ENCODE measurements at places on chromosomes 13 and 19.
A peak's percentile ranks its signal among the peaks of the same experiment; 100 is the strongest.

DNA sequence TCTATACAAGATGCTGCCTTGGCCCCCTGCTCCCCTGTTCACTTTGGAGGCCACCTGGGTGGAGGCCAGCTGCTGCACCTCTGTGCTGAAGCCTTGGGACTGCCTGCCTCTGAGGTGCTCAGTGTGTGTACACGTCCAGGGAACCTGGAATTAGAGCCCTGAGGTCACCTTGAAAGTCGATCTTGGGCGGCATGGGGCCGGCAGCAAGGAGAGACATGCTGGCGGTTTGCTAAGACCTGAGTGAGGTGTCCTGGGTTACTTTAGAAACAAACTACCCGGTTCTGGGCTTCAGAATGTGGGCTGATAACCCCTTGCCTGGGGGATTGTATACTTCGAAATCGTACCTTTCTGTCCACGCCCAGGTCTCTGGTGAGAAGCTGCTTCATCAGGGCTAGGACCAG lies 25.5 kb downstream of the TSSK6 start:
- no peak for DNase-seq

DNA sequence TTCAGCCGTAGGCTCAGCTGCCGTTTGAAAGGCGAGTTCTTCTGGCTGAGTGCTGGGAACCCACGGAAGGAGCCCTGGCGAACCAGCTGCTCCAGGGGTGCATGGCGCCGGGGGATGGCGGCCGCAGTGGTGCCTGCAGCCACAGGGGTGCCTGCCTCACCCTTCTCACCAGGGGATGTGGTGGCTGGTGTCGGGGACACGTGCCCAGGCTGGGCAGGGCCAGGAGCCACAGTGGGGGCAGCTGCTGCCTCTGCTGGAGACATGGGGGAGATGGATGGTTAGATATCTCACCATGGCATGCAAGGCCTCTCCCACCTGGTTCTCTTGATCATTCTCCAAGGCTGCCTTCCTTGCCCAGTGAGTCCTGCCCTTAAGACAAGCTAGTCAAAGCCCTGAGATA lies 17.1 kb downstream of the NUMBL start:
- no peak for DNase-seq

GRCh38 chr13:33992881-33993336 lies 175.0 kb downstream of the RFC3 start:
- DNase-seq, result no peak

DNA sequence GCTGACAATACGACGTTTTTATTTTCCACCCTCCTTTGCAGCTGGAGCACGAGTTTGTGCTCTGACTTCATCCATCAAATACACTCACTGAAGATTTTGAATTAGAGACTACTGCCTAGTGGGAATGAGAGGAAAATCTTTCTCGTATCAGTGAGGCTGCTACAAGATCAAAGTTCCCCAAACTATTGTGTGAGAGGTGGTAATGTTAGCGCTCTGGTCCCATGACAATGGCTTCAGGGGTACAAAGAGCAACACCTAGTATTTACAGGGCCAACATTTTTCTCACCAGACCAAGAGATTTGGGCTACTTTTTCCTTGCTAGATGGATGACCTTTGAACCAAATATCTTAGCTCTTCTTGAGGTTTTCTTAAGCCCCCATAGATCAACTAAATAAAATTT lies 30.3 kb upstream of the PDX1 start:
- no peak for DNase-seq

DNA sequence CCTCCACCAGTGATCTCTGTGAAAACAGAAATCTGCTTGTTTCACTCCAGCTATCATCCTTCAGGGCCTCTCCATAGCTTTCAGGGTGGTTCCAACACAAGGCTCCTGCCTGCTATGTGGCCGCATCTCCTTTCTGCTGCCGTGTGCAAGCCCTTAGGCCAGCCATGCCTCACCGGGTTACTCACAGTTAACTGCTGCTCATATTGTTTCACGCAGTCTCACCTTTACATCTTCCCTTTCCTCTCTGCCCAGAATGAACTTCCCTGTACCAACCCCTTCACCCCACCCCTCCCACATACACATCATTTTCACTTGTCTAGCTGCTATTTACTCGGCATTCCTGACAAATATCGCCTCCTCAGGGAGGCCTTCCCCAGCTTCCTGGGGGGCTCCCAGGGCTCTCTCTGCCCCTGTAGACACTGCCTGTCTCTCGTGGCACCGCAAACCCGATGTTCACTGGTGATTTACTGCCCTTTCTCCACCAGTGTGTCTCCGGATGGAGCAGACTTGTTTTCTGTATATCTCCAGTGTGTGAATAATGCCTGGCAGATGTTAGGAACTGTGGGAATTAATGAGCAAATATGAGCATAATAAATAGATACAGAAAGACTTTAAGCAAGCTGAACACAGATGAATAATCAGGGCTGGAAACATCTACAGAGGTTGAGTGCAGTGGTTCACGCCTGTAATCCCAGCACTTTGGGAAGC lies 39.3 kb upstream of the GPR183 start:
- no peak for DNase-seq

GRCh38 chr19:18832306-18833140 lies 764 bp downstream of the UPF1 start:
- peak; percentile 20 for DNase-seq

DNA sequence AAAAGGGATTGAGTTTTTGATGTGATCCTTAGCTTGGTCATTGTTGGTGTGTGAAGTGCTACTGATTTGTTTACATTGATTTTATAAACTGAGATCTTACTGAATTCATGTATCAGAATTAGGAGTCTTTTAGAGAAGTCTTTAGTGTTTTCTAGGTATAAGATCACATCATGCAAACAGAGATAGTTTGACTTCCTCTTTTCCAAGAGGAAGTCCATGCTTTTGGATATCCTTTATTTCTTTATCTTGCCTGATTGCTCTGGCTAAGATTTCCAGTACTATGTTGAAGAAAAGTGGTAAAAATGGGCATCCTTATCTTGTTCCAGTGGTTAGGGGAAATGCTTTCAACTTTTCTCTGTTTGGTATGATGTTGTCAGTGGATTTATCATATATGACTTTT lies 561.2 kb upstream of the SLITRK1 start:
- no peak for DNase-seq

DNA sequence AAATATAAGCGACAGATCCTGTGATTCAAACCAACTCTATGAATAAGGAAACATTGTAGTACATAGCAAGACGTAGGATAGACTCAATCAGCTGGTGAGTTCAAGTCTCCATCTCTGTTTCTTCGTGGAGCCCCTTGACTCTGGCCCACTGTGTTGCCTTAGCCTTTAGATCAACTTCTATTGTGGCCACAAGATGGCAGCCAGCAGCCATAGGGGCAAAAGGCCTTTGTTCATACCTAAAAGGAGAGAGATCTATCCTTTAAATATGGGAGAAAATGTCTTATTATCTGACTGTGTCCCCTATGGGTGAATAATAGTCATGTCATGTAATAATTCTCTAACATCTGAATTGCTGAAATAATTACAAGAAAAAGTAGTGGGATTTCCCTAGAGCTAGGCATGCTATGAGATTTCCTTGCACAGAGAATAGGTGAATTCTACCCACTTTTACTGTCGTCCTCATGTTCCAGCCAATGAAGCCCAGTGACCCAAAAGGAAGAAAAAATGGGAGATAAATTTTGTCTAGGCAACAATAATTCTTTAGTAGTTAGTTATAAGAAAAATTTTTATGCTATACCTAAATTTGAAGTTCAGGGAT lies 129.4 kb downstream of the PCDH20 start:
- no peak for DNase-seq

GRCh38 chr13:75312884-75313520 lies 169.0 kb downstream of the TBC1D4 start:
- DNase-seq, result peak; percentile 56

DNA sequence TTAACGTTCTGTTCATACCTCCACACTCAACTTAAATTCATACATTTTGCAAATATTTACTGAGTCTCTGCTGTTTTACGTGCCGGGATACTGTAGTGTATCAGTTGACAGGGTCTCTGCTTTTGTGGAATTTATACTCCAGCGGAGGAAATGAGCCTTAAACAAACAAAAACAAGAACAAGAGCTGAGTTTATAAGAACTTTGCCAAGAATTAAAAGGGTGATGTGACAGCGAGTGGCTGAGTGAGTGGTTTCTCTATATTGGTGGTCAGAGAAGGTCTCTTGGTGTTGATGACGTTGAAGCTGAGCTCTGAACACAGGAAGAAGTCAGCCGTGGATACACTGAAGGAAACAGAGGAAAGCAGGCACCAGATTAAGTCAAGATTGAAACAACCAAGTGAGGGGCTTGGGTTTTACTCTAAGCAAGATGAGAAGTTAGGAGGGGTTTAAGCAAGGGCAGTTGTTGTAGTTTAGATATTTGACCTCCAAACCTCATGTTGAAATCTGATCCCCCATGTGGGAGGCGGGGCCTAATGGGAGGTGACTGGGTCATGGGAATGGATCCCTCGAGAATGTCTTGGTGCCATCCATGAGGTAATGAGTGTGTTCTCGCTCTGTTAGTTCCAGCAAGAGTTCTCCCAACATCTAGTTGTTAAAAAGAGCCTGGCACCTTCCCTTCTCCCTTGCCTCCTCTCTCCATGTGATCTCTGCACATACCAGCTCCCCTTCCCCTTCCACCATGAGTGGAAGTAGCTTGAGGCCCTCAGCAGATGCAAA lies 248.3 kb downstream of the DCLK1 start:
- DNase-seq, result no peak

DNA sequence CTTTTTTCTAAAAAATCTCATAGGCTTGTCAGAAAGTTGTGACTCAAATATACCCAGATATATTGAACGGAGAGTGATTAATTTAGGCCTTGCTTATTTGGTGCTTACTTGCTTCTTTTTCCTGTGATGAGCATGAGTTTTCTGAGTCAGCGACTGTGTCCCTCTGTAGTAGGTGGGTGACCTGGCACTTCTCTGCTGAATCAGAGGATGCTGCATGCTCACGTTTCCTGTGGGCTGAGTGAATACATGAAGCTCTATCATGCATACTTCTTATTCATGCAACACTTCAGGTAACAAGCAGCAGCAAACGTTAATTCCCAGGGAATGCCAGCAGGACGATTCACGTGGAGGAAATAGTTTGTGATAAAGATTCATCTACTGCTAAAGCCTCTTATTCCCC lies 245.0 kb downstream of the KLF5 start:
- no peak for DNase-seq

GRCh38 chr13:100561158-100561499 lies 27.5 kb downstream of the GGACT start:
- DNase-seq, result no peak

GRCh38 chr19:15701757-15702533 lies 25.9 kb upstream of the OR10H2 start:
- DNase-seq, result no peak

DNA sequence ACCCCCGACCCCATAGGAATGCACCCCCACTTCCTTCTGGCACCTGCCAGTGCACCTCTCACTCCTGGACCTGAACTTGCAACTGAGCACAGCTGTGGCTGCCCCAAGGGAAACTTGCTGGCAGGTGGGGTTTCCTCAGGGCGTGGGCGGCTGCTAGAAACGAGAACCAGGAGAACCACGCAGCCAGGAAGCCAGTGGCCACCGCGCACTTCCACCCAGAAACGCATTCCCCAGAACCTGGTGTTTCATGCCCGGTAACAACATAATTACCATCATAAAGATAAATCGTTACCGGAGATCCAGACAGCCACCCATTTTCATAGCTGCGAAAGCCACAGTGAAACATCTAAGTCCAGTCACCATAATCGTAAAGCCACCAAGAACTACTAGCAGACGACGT lies 75.2 kb upstream of the C13orf46 start:
- peak; percentile 31 for DNase-seq

DNA sequence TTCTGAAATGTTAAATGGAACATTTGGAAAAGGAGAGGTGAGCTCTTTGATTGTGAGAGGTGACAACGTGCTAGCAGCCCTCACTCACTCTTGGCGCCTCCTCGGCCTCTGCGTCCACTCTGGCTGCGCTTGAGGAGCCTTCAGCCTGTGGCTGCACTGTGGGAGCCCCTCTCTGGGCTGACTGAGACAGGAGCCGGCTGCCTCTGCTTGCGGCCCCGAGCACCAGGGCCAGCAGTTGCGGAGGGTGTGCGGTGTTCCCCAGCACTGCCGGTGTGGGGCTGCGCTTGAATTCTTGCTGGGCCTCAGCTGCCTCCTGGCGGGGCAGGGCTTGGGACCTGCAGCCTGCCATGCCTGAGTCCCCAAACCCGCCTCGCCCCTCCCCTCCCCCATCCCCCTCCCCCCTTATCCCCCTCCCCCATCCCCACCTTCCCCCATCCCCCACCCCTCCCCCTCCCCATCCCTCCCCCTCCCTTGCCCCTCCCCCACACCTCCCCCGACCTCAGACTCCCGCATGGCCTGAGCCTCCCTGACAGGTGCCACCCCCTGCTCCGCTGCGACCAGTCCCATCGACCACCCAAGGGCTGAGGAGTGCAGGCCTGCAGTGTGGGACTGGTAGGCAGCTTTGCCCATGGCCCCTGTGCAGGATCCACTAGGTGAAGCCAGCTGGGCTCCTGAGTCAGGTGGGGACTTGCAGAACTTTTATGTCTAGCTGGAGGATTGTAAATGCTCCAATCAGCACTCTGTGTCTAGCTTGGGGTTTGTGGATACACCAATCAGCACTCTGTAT lies 411.0 kb downstream of the OLFM4 start:
- DNase-seq, result no peak

- no peak for DNase-seq
Measured at GRCh38 chr19:33459222-33460090, 62.1 kb downstream of the PEPD start.

- no peak for DNase-seq
Measured at GRCh38 chr13:105616333-105617075, 919.0 kb downstream of the EFNB2 start.

- DNase-seq, result no peak
Measured at GRCh38 chr13:24348385-24348784, 39.0 kb downstream of the C1QTNF9 start.

GRCh38 chr13:39894586-39894985 lies 239.1 kb downstream of the COG6 start:
- no peak for DNase-seq

DNA sequence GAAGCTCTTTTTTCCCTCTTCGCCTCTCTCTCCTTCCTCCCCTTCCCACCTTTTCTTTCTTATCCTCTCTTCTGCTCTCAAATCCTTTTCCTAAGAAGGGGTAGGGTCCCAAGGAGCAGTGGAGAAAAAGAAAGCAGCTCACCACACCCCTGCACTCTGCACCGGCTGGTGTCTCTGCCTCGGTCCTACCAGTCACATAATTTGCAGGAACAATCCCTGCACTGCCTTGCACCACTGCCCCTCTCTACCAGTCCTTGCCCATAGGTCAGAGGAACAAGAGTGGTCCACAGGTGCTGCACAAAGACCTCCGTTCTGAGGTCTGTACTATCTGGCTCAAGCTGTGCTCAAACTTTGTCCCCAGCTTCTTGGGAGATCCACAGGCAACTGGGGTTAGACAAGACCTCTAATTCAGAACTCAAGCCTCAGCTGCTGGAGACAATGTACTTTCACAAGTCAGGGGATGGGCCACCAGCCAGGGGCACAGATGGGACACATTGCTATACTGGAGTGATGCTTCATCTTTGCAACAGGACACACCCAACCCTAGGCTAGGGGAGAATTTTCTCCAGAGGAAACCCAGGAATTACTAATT lies 125.4 kb upstream of the ZNF507 start:
- no peak for DNase-seq
